Effector CD4-positive, alpha-beta T cell (primary cell): ENCODE measurements at places on chromosomes 4 and X.

GRCh38 chrX:152895724-152896420 is 2.0 kb upstream of the ZNF185 start:
- no peak for DNase-seq

DNA sequence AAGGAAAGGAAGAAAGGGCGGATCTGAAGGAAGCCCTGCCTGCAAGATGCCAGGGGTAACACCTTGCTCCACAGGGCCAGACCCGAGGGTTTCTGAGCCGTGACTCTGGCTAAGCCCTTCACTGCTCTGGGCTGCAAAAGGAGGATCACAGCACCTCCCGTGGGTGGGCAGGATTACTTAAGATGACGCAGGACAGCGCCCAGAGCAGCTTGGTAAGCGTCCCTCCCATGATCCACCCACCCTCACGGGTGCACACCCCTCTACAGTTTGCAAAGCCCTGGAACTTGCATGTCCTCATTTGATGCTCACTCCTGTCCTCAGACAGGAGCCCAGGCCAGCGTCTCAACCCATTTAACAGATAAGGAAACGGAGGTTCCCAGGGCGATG is 64.9 kb downstream of the CRMP1 start:
- DNase-seq: no peak

DNA sequence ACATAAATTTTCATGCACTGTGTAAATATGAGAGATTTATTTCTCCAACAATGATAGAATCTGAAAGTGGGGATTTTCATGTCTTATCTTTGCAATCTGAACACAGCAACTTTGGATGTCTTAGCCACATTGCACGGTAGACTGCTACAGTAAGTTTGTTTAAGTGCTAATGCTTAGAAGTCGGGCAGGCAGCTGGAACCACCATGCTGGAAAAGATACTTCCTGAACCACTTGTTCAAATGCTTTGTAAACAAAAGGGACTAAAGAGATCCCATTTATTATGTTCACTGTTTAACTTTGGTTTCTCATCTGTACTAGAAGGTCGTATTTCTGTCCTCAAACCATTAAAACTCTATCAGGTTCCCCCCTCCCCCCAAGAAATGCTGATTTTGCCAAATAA is 555.9 kb upstream of the DIPK2B start:
- DNase-seq: no peak

DNA sequence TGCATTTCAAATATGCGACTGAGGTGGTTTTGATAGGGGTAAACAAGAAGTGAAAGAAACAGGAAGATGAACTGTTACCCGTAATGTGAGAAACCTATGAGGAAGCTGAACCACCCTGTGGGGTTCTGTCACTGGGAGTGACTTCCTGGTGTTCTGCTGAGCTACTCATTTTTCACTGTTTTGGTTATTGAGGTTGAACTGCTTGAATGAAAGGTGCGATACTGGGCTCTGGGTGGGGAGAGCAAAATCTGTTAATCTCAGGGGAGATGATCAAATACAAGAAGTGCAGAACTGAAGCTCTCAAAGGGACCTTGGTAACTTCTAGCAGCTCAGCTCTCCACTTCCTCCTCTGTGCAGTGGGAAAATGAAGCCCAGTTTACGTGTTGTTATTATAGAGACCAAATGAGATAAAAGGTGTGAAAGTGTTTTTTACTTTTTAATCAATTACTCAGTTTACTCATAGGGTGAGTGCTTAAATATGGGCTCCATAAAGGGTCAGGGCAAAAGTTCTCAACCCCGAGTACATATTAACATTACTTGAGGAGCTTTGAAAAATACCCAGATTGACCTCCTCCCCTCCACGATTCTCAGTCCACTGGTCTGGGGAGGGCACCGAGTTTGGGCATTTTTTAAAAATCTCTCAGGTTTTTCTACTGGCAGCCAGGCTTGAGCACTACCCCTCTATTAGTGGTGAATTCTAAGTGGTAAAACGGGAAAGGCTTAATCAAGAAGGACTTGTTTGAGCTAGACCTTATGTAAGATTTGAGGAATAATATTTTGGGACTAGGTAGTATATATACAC is 66.7 kb downstream of the COQ2 start:
- DNase-seq: peak; percentile 50

- no peak for DNase-seq
Observed at GRCh38 chrX:114709406-114709805, 125.5 kb downstream of the HTR2C start.

DNA sequence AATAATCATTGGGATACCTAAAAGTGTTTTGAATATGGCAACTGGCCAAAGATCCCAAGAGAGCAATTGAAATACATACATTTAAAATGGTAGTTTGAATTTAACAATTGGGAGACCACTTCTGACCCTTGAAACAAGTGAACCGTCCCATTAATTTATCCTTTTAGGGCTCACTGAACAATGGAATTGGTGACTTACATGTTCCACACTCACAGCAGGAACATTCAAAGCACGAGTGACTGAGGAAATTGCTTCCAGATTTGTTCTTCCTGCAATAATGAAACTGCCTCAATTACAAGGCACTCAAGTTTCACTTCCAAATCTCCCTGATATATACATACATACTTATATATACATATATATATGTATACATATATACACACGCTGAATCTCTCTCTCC is 20.6 kb downstream of the SLC39A8 start:
- DNase-seq: no peak

GRCh38 chrX:119082278-119082677 is 9.5 kb downstream of the CT47C1 start:
- no peak for DNase-seq

DNA sequence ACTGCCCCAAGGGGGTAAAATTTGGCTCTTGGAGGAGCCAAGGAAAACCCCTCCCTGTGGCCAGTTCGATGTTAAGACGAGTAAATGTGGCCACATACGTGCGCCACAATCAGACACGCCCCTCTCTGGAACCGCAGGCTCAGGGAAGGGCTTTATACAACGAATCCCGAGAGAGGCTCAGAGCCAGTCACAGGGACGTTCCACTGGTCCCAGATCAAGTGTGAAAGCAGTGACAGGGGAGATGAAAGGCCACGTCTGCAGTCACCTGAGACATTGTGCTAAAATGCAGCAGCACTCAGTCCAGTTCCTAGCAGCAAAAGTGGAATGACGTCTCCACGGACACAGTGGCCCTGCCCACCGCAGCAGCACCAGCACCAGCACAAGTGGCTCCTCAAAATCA is 68.0 kb downstream of the ACOX3 start:
- DNase-seq: no peak

DNA sequence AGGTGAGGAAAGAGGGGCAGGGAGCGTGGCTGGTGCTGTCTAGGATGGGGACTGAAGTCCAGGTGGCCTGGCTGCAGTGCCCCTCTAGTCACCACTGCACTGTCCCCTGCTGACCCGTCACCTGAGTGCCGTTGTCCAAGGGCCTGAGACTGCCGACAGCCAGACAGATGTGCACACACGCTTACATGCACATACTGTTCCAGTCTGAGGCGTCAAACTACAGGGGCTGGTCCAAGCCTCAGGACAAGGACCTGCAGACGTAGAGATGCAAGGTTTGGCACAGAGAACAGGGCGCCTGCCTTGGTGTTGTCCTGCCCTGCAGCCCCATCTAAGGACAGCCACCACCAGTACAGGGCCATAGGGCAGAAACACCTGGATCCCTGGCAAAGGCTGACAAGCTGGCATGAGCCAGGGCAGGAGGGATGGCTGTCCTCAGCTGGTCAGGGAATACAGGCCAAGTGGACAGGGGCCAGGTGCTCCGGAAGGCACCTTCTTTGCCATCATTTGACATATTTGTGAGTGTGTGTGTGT is 1.7 kb downstream of the SLC2A9 start:
- DNase-seq: no peak

DNA sequence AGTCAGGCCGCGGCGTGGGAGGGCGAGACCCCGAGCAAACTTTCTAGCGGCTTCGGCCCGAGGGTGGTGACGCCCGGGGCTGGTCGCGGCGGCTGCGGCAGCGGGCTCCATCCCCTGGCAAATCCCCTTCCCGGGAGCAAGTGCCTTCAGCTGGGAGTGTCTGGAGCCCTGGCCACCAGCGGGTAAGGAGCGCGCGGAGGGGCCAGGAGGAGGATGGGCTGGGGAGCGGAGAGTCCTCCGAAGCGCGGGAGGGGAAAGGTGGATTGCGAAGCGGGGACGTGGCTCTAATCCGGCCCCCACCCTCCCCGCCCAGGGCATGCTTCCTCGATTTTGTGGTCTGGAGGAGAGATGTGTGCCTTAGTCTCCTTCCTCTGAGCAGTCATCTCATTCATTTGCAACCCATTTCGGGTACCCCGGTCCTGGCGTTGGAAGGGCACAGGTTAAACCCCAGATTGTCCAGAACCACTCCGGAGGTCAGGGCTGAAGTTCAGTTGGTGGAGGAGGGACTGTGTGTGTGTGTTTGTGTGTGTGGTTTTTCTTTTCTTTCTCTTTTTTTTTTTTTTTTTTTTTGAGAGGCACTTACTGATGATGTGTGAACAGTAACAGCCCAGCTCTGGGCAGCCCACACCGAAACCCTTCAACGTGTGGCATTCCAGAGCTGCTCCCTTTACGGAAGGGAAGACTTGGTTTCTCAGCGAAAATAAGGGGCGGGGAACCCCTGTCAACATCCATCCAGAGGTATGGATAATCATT is 516 bp downstream of the SGMS2 start:
- no peak for DNase-seq

DNA sequence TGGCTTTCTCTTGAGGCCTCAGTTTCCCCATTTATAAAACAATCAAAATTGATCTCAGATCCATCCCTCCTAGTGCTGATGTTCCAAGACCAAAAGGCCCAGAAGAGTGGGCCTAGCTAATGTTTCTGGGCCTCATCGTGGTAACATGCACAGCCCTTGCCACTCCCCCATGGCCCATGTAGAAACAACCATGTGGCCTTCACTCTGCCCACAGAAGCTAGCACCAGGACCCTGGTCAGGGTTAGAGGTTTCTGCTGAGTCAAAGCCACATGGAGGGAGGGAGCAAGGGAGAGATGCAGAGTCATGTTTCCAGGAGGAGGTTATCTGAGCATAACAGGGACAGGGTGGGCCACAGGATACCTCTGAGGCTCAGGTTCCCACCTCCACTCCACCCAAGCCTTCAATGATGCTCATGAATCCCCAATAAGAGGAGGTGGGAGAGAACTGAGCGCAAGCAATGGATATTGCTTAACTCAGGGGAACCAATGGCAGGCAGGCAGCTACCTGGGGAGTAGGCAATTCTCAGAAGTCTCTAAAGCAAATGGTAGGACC is 16.9 kb downstream of the OTUD5 start:
- no peak for DNase-seq

DNA sequence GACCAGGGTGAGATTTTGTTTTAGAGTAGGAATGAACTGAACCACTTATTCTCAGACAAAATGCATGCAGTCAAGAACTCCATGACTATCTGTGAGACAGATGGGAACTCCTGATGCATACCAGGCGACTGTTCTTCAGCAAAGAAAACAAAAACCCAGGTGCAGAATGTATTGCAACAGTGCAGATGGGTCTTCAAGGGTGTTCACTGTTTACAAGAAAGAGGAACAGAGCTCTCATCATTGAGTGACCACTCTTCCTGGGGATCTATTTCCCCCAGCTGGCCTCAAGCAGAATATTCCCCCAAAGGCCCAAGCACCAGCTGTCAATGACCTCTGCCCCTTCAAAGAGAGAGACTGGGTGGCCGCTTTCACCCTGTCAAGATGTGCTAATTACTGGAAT is 39.7 kb upstream of the BMP3 start:
- no peak for DNase-seq

GRCh38 chrX:108049649-108050048 is 4.8 kb downstream of the VSIG1 start:
- no peak for DNase-seq

DNA sequence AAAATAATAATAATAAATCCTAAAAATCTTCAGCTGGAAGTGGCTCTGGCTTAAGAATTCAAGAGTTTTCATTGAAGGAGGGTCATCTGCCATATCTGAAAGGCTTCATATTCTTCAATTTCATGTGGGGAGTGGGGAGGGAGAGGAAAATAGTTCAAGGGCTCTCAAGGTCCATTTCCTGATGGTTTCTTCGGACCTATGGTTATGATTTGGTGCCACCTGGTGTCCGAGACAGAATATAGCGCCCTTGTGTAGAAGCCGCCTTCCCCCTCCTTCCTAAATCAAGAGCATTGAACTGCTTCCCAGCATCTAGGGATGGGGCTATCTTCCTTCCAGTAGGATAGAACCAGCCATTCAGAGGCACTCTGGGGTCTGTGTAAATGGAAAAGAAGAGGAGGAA is 34.3 kb downstream of the NLGN3 start:
- peak; percentile 32 for DNase-seq

DNA sequence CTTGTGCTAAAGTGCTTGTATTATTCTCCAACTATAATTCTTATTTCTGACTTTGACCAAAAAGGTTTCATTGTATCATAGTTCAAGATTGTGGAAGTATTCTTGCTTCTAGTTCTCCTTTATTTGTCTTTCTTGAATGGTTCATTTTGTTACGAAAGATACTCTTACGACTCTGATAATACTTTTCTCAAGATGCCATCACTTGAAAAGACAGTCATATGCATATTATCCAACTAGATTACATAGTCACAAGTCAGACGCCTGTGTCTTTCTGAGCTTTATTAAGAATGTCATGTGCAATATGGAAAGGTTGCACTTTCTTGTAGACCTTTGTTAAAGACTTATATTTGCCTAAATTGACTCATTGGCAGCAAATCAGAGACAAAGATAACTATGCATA is 71.4 kb upstream of the HPGD start:
- DNase-seq: no peak

- peak; percentile 10 for DNase-seq
Observed at GRCh38 chrX:27336466-27337091, 126.6 kb downstream of the PPP4R3C start.

GRCh38 chr4:10490996-10491395 is 33.8 kb upstream of the ZNF518B start:
- no peak for DNase-seq

GRCh38 chrX:15853586-15854079 is 980 bp downstream of the AP1S2 start:
- no peak for DNase-seq

- DNase-seq: no peak
Observed at GRCh38 chr4:26074712-26075430, 160.9 kb downstream of the SMIM20 start.

GRCh38 chr4:37890801-37891259 is at the start of gene TBC1D1:
Gene TBC1D1, plus strand, starts transcription at chr4:37891084. Its CDS starts 11,012 bp downstream, at chr4:37902096.
- DNase-seq: no peak

GRCh38 chrX:126658447-126658846 is 105.8 kb upstream of the DCAF12L1 start:
- no peak for DNase-seq

DNA sequence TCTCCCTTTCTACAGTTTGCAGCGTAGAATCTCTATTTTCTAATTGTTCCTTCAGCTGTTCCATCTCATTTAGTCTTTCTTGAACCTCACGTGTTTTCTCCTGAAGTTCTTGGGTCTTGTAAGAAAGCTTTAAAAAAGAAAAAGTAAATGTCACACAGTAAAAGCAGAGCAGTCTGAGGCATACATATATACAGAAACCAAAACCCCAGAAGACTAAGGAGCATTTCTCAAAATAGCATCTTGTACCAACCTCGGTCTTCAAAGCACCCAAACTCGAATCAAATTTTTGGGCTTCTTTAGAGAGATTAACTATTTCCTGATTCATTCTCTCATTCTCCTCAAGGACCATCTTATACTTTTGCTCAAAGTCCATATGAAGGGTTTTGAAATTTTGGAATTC is 39.4 kb downstream of the CENPE start:
- DNase-seq: no peak

- DNase-seq: no peak
Observed at GRCh38 chrX:45992402-45993123, 552.7 kb downstream of the ZNF674 start.
